ENCODE measurements at places on chromosomes 7 and 10. TPM values are rescaled to one million over a fixed set of nuclear protein-coding genes. Genes with fewer than 3 reads are reported as not detected.

DNA sequence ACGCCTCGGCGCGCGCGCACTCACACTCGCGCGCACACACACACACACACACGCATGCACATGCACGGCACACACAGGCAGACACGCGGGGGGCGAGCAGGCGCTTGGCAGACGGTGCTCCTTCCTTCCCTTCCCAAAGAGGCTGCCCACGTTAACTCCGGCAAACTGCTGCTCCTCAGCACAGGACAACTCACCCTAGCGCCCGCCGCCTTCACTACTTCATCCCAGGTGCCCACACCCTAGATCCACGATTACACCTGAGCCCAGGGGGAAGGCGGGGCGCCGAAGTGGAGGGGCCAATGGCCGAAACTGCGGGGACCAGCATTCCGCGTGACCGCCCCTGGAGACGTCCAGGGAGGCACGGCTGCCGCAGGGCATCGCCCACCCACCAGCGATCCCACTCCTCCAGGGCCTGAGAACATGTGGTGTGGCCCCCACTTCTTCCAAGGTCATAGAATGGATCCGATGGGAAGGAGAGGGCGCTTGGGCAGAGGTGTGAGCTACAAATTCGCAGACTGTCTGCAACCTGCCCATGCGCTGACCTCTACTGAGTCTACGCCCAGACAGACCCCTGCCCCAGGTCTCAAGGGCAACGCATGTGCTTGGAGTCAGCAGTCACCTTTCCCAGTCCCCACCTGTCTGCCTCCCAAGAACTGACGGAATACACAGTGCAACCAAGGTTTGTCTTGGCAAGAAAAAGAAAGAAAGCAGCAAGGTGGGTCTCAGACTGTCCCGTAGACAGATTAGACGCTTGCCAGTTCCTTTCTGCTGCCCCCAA, 74.6 kb downstream of the CALN1 start:
- no peak for DNase-seq
- H3K4me1 ChIP-seq, result no peaks in the 10 kb centered on the region
- no peak overlapping the region for H3K4me3 ChIP-seq
- no peaks in the 10 kb centered on the region for H3K27me3 ChIP-seq
- no peak overlapping the region for H3K27ac ChIP-seq
- no peaks in the 10 kb centered on the region for H3K36me3 ChIP-seq

Gene TRIM73
- total RNA-seq, result 30.5 TPM

- H3K36me3 ChIP-seq, result no peaks in the 10 kb centered on the region
- DNase-seq, result no peak
- H3K27ac ChIP-seq, result no peak overlapping the region
- no peaks in the 10 kb centered on the region for H3K27me3 ChIP-seq
Measured at GRCh38 chr7:106480616-106481031, 180.3 kb downstream of the CCDC71L start.

- no peak overlapping the region for H3K27ac ChIP-seq
- no peak for DNase-seq
- no peak overlapping the region for H3K4me3 ChIP-seq
- H3K4me1 ChIP-seq, result no peaks in the 10 kb centered on the region
Measured at GRCh38 chr7:74579800-74580685, 77.5 kb upstream of the GTF2I start.

Gene GRM8
- not detected for total RNA-seq

DNA sequence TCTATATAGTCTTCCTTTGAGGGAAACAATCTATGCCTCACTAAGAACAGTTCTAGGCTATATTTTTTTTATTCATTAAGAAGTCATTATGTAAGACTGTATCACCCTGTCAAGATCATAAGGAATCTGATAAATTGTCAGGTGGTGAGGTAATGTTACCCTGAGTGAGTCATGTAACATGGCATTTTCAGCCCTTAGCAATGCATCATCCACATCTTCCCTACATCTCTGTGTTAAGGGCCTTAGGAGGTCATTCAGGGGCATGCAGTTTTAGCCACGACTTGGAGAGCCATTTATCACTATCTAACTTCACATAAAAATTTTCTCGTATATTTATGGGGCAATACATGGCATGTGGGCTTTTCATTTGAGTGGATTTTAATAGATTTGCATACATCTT, 924.5 kb upstream of the MBL2 start:
- H3K4me3 ChIP-seq, result no peak overlapping the region
- no peak overlapping the region for H3K27ac ChIP-seq
- no peaks in the 10 kb centered on the region for H3K36me3 ChIP-seq
- H3K4me1 ChIP-seq, result no peaks in the 10 kb centered on the region
- no peak for DNase-seq

Gene MCU
- total RNA-seq, result 16.4 TPM

DNA sequence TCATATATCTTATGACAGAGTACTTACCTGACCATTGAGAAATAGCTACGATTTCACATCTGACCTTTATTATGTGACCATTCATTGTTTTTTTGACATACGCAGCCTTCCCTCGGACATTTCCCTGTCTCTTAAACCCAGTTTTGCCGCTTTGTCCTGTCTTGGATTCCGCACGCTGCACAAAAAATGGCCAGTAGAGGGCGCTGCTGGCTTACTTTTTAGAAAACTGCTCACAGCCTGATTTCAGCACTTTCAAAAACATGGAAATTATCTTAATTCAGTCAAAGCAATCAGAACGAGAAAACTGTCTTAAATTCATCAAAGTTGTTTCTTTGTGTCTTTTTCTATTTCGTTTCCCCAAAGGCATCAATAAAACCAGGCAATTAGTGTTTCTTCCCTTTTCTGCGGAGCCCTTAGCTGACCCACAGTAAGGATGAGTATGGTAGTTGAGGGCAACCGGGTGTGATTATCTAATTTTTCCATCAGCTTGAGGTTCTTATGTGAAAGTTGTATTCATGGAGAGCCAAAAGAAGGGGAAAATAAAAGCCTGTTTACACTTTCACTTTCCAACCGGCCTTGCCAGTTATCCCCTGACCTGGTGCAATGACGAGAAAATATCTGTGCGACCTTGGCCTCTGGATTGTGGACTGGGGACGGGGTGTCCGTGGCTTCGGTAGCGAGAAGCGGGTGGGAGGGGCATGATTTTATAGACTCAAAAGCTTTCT, 144.4 kb downstream of the DYNC1I1 start:
- H3K27ac ChIP-seq, result no peak overlapping the region
- no peak overlapping the region for H3K4me3 ChIP-seq
- no peaks in the 10 kb centered on the region for H3K4me1 ChIP-seq

- no peaks in the 10 kb centered on the region for H3K4me1 ChIP-seq
- no peaks in the 10 kb centered on the region for H3K27me3 ChIP-seq
- no peaks in the 10 kb centered on the region for H3K36me3 ChIP-seq
- H3K27ac ChIP-seq, result no peak overlapping the region
- H3K4me3 ChIP-seq, result no peak overlapping the region
Measured at GRCh38 chr7:125834421-125834820, 904.8 kb upstream of the POT1 start.

- H3K27ac ChIP-seq, result no peak overlapping the region
- DNase-seq, result no peak
- no peaks in the 10 kb centered on the region for H3K27me3 ChIP-seq
Measured at GRCh38 chr7:38016567-38016966, 96.1 kb downstream of the EPDR1 start.

DNA sequence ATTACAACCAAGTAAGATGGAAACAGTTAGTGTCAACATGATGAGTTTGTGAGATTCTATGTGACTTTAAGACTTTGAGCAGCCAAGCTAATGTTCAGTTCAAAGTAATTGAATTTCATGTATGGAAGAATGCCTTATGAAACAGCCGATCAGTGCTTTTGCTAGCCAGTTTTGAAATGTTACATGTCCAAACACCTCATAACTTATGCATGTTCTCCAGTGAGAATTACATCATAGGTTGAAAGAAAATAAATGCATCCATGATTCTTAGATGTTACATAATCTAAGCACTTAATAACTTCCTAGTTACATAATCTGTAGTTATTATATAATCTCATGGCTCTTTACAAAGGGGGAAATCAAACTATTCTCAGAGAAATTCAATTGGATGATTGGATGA, 211.3 kb downstream of the BICC1 start:
- DNase-seq, result no peak
- H3K27ac ChIP-seq, result no peak overlapping the region

Gene IFIT1
- total RNA-seq, result 6.3 TPM

- no peak for DNase-seq
- H3K4me1 ChIP-seq, result peaks cover 2% of the 10 kb centered on the region
- H3K4me3 ChIP-seq, result no peak overlapping the region
- no peaks in the 10 kb centered on the region for H3K36me3 ChIP-seq
Measured at GRCh38 chr7:18295781-18296423, 199.6 kb upstream of the HDAC9 start.

Gene ZCWPW1
- 12.4 TPM for total RNA-seq

Gene APBB1IP
- total RNA-seq, result 106 TPM

Gene SYT15
- total RNA-seq, result 0.99 TPM

Gene NUTM2A
- 1.3 TPM for total RNA-seq

Gene CC2D2B
- 0.15 TPM for total RNA-seq

DNA sequence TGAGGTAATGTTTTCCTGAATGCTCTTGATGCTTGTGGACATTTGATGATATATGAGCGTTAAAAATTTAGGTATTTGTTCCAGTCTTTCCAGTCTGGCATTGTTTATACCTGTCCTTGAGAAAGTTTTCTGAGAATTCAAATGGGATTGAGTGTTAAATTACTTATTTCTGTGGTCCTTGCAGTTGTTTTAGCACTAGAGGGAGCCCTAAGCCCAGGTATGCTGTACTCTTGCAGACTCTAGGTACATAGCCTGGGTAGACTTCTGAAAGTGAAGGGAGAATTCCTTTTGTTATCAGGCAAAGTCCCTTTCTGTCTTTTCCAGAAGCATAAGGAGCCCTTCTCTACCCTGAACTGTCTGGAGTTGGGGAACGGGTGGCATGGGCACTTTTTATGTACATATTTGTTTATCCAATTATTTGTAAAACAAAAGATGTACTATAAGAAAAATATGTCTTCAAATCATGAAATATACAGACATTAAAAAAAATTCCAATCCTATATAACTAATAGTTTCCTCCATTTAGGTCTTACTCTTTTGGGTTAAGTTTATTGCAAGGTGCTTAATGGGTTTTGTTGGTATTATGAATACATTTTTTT, 262.1 kb downstream of the ATRNL1 start:
- no peak for DNase-seq
- H3K4me1 ChIP-seq, result no peaks in the 10 kb centered on the region
- no peak overlapping the region for H3K27ac ChIP-seq
- H3K27me3 ChIP-seq, result no peaks in the 10 kb centered on the region
- no peak overlapping the region for H3K4me3 ChIP-seq

DNA sequence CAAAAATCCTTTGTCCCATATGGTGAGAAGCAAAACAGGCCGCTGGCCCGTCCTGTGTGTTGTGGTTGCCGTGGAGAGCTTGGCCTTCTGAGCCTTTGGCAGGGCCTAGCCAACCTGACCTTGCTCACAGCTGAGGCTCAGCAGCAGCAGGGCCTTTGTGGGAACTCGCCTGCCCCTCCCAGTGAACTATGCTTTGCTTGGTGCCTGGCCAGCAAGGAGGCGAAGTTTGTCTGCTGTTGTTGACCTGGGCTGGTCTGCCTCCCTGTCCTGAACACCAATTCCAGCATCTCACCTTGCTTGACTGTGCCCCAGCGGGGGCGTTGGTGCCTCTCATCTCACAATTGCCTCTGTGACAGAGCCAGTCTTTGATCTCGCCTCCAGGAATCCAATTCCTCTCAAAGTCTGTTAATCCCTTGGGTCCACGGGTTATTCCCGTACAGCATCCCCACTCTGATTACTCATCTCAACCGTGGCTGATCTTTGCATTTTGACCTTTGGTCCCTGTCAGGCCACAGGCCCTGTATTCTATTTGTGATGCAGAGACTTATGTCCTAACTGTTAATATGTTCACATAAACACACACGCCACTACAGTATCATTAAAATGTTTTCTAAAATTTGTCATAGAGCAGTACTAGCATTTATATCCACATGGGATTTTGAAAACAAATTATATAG, 22.6 kb downstream of the EPDR1 start:
- no peak for DNase-seq
- H3K27ac ChIP-seq, result no peak overlapping the region
- no peaks in the 10 kb centered on the region for H3K4me1 ChIP-seq
- no peak overlapping the region for H3K4me3 ChIP-seq

DNA sequence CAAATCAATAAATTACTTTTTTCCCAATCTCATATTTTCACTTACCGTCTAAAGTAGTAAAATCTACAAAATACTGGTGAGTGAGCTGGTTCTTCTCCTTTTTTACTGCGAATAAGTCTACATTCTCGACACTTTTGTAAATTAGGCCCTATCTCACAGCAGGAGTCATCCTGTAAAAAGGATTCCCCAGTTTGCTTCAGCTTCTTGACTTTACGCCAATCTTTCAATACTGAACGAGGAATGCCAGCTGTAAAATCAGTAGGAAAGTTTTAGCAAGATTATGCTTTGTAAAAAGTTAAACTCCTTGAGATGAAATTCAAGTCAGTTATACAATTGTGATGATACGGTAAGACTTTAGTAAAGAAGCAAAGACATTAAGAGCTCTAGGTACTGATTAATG, 67.3 kb downstream of the NRBF2 start:
- no peak for DNase-seq
- H3K27me3 ChIP-seq, result no peaks in the 10 kb centered on the region
- no peak overlapping the region for H3K4me3 ChIP-seq
- peaks cover 19% of the 10 kb centered on the region for H3K36me3 ChIP-seq
- H3K4me1 ChIP-seq, result peaks cover 12% of the 10 kb centered on the region

DNA sequence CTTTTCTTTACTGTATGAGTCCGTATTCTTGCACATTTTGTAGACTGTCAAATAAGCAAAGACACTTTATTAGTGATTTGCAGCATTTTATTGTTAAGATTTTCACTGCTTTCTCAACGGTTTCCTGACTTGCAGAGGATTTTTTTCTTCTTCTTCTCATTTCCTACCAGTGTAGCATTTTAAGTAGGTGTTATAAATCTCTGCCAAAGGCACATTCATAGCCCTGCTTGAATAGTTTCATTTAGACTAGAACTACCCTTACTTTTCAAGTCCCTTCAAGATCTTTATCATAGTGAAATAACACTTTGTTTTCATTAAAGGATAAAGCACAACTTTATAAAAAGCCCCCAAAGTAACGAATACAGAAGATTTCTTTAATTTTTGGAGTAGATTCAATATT, 271.4 kb downstream of the TSPAN12 start:
- no peak overlapping the region for H3K27ac ChIP-seq
- H3K4me3 ChIP-seq, result no peak overlapping the region
- no peaks in the 10 kb centered on the region for H3K36me3 ChIP-seq
- no peaks in the 10 kb centered on the region for H3K4me1 ChIP-seq
- no peak for DNase-seq
- H3K27me3 ChIP-seq, result no peaks in the 10 kb centered on the region

Gene HABP2
- total RNA-seq, result not detected

Gene COL1A2
- total RNA-seq, result not detected

Gene EBLN1
- not detected for total RNA-seq

DNA sequence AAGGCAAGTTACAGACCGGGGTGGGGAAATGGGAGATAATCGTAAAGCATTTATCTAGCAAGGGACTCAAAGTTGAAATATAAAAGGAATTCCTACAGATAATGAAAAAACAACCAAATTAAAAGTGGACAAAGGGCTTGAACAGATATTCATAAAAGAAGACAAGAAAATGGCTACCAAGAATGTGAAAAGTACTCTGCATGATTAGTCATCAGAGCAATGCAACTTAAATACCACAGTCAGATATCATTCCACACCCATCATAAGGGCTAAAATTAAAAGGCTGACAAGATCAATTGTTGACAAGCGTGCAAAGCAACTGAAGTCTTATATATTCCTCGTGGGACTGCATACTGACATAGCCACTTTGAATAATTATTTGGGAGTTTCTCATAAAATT, 124.6 kb upstream of the RSU1 start:
- DNase-seq, result no peak
- no peak overlapping the region for H3K4me3 ChIP-seq
- no peak overlapping the region for H3K27ac ChIP-seq
- H3K4me1 ChIP-seq, result no peaks in the 10 kb centered on the region

Gene FOXP2
- not detected for total RNA-seq

- H3K27ac ChIP-seq, result no peak overlapping the region
- no peak overlapping the region for H3K4me3 ChIP-seq
- H3K36me3 ChIP-seq, result no peaks in the 10 kb centered on the region
- no peaks in the 10 kb centered on the region for H3K27me3 ChIP-seq
- DNase-seq, result peak; percentile 40
Measured at GRCh38 chr10:94279835-94280709, 82.7 kb downstream of the NOC3L start.
